ENCODE measurements at places on chromosomes 2 and 18.

DNA sequence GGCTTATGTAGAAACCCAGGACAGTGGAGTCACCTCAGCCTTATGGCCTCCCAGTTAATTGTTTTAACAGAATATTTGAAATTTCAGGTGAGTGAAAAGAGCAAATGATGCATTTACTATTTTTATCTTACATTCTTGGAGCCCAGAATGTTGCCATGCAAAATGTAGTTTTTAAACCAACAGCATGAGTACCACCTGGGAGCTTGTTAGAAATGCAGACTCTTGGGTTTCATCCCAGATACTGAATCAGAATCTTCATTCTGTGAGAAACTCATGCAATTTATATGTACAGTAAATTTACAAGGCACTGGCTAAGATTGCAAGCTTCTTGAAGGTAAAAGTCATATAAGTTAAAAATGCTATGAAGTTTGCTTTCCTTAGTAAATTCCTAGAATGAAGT lies 654.5 kb upstream of the CDH2 start:
- DNase-seq, result no peak

- no peak for DNase-seq
Observed at GRCh38 chr18:58230438-58231179, 186.6 kb downstream of the NEDD4L start.

GRCh38 chr18:2825613-2826175 lies 21.1 kb upstream of the EMILIN2 start:
- DNase-seq, result no peak

GRCh38 chr2:127355407-127356008 lies 32.3 kb downstream of the MAP3K2 start:
- no peak for DNase-seq

- no peak for DNase-seq
Observed at GRCh38 chr2:144660518-144661316, 140.8 kb upstream of the ZEB2 start.

DNA sequence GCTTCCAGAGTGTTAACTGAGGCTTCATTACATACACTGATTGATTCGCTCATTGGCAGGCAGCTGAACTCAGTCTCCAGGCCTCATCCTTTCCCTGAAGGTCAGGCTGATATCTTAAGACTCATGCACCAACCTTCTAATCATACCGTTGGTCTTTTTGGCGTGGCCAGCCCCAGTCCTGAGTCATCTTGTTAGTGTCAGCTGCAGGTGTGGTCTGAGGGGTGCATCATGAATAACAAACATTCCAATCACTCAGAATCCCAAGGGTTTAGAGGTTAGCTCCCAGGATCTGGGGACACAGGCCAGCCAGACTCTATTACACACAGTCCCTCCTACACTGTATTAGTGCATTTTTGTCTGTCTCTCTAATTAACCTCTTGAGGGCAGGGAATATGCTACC lies 271.5 kb downstream of the HRH4 start:
- DNase-seq, result no peak

DNA sequence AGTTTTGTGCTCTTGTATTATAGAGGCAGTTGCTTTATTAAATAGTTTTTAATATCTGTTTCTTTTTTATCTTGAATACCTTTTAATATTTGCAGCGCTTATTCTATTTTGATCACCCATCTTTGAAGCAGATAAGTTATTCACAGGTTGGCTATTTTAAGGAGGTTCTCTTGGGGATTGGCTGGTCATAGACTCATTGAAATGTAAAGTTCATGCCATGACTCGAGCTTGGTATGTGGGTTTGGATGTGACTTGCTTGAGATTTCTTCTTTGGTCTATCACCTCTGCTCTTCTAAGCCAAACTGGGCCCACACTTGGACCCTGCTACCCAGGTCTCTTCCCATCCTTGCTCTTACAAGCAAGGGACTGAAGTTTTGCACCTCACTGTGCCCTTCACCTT lies 33.6 kb downstream of the FARP2 start:
- DNase-seq, result no peak

DNA sequence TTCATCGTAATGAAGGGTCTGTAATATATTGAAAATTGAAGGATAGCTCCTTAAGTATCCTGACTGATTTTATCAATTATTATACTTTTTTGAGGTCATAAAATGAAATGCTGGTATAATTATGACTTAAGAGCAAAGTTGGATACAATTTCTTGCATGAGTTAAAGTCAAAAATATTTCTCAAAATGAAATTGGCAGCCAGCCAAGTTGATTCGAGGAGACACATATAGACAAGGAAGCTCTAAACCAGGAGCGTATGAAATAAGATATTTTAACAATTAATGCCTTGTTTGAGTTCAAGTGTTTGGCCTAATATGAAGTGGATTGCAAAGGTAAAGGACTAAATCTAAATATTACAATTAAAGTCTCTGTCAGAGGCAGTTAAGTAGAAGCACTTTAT lies 260.4 kb upstream of the DSEL start:
- DNase-seq, result no peak

DNA sequence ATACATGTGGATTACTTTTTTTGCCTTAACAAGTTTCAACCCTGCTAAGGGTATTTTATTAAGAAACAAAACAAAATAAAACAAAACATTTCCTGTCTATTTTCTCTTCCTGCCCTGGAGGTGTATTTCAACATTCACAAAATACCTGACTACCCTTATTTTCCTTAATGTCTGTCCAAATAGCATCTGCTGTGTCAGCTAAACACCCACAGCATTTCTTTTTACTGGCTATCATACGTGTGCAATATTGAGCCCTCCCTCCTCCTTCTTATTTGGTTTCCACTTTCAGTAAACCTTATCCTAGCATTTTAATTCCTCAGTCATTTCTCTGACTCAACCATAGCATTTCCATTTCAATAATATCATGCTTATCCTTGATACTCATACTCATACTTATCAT lies 1420.0 kb upstream of the ZEB2 start:
- DNase-seq, result no peak

GRCh38 chr2:109335631-109336176 lies 206.7 kb downstream of the SH3RF3 start:
- peak; percentile 89 for DNase-seq

- DNase-seq, result no peak
Observed at GRCh38 chr18:8741532-8741931, 36.2 kb downstream of the MTCL1 start.

DNA sequence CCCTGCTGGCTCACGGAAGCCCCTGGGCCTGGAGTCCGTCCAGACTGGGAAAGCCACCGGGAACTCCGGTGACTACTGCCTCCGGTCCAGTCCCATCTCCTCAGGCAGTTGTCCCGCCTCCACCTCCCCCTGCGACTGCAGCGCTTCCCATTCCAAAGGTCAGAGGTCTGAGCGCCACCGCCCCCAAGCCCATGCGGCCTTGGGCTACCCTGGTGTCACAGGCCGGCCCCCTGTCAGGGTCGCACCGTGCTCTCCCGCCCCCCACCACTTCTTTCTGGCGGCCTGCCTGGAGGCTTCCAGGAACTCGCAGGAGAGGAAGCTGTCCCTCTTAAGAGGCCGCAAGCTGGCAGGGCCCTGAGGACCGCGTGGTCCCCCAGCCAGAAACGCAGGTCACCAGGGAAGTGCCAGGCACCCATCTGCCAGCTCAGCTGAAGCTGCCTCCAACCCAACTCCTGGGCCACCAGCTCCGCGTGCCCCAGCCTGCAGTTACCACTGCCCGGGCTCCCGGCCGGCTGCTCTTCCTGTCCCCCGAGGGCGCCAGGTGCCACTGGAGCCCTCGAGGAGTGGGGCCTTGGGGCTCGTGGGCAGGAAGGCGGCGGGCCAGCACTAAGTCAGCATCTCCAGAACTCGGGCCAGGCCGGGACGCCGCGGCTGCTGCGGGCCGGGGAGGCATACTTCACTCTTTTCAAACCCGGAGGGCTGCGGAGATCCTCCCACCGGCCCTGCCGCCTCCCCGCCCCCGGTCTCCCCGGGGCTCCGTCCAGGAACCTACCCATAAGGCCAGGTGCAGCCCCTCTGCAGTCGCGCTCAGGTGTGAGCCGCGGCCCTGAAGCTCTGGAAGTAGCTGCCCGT lies 83.3 kb upstream of the POMC start:
- DNase-seq, result no peak

Data from HS-5 (cell line).